ENCODE measurements at places on chromosomes 12 and 14. TPM values are rescaled to one million over a fixed set of nuclear protein-coding genes. Genes with fewer than 3 reads are reported as not detected.

DNA sequence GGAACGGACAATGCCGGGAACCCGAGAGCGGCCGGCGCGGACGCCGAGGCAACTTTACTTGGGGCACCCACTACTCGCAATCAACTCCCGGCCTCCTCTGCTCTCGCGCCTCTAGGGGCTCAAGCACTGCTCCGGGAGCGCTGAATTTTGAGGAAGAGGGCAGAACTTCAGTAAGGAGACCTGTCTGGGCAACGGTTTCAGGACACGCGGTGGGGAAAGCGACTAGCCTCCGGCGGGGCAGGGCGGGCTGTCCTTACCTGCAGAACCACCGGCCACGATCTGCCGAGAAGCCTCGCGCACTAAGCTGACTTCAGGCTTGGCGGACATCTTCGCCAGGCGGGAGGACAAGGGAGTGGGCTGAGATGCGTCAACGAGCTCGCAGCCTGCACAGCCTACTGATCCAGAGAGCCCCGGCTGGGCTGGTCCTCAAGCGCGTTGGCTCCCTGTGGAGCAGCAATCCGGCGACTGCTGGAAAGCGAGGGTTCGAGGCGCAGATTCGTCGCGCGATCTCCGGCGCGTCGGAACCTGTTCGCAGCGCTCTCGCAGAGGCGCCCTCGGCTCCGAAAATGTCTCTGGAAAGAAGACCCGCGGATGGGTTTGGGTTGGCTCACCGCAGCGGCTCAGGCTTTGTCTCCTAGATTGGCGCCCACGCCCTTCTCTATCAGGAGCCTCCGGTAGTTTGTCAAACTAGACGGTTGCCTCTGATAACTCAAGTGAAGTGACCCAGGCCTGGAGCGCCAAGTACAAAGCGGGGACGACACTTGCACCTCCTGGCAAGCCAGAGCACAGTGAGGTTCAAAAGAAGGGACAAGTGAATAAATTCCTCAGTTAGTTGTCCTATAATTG is at the start of gene SLC25A21:
SLC25A21 (minus strand) TSS at position 583 of the 846 bp plus-strand sequence.
- DNase-seq, result peak; percentile 63

GRCh38 chr12:93174048-93174447 is 203.7 kb upstream of the NUDT4 start:
- DNase-seq, result peak; percentile 77

- peak; percentile 32 for DNase-seq
These were observed 214.5 kb downstream of the PAH start for GRCh38 chr12:102702447-102703114.

- DNase-seq, result no peak
These were observed 5.1 kb downstream of the TRMT61A start for GRCh38 chr14:103533999-103534575.

- DNase-seq, result no peak
These were observed 21.4 kb upstream of the RCOR1 start for GRCh38 chr14:102571043-102571442.

GRCh38 chr12:51077930-51078329 is 5.5 kb downstream of the CSRNP2 start:
- DNase-seq, result no peak

DNA sequence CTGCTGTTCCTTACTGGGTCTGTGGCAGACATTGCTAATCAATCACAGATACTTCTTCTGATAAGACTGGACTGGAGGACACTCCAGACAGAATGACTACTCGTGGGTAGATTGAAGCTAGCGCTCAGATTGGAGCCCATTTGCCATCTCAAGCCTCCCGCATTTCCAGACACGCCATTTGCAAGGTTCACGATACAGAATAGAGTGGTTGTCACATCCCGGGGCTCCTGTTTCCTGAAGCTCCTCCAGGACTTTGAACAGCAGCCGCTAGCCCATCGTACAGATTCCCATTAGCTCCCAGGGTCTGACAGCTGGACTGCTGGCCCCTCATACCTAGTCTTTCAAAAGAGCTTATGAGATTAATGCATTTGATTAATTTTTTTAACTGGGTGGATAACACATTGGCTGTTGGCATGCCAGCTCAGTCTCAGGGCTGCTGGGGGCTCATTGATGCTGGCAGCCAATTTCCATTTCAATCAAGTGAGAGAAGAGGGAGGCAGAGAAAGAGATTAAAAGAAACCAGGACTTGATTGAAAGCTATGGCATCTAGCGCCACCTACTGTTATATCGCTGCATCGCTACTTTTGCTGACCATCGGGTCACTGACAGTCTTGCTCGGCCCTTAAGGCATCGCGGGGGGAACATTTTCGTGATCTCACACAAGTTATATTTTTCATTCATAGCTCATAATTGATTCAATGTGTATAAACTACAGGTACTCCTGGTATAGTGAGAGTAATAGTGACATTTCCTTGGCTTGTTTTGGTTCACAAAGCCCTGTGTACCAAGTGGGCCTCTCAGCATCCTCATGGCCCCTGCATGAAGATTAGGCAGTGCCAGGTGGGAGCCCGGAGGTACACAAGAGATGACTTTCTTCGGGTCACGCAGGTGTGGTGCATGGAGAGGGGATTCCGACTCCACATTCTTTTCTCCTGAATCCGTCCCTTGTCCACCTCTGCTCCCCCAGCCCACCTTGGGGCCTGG is 78.6 kb downstream of the CCDC60 start:
- DNase-seq, result peak; percentile 56

GRCh38 chr12:79317179-79317847 is 373.5 kb downstream of the PAWR start:
- DNase-seq, result no peak

GRCh38 chr14:24347134-24347533 is 7.3 kb upstream of the RIPK3 start:
- no peak for DNase-seq

GRCh38 chr12:85996280-85996679 is 122.2 kb downstream of the NTS start:
- DNase-seq, result no peak

DNA sequence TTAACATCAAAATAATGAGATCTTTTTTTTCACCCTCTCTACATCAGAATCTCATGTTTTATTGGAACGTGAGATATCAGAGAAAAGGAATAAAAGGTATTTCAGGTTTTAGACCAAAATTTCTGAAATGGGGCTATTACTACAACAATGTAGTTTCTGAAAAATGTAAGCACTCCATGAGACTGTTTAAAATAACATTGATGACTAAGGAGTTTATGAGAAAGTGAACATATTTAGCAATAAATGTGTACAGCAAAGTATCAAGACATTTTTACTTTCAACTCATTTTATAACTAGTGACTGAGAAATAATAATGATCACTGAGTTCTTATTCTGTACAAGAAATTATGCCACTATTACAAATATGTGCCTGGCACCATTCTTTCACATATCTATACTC is 39.3 kb upstream of the ABCC9 start:
- DNase-seq, result no peak

DNA sequence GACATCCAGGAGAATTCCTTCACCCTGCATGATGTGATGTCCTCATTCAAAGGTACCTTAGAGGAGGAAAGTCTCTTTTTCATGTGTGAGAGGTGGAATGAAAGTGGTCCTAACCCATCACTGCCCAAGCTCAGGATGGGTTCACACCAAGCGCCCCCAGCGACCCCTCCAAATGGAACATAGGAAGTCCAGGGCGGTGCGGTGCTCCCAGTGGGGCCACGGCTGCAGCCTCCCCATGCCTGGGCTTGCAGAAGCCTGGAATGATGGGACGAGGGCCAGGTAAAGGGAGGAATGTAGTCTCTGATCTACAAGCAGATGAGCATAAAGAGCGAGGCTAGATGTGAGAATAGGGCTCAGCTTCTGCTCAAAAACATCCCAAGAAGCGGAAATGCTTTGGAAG is 196.3 kb downstream of the TTC7B start:
- no peak for DNase-seq

GRCh38 chr12:132345126-132345525 is 15.7 kb upstream of the GALNT9 start:
- DNase-seq, result no peak

DNA sequence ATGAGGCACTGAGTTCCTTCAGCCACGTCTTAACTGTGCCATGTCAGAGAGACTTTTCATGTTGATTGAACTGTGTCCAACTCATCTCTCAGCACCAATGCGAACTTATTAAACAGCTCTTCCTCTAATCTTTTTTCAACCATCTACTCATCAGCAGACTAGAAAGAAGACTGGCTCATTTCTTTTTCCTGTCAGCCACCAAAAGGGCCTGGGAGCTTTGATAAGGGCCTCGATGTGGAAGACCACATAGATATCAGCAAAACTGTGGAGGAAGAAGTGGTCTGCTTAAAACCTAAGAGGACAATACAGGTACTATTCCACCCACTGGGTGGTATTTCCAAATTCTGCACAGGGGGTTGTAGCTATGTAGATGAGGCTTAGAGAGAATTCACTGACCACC is 3.6 kb upstream of the PLXNC1 start:
- no peak for DNase-seq

DNA sequence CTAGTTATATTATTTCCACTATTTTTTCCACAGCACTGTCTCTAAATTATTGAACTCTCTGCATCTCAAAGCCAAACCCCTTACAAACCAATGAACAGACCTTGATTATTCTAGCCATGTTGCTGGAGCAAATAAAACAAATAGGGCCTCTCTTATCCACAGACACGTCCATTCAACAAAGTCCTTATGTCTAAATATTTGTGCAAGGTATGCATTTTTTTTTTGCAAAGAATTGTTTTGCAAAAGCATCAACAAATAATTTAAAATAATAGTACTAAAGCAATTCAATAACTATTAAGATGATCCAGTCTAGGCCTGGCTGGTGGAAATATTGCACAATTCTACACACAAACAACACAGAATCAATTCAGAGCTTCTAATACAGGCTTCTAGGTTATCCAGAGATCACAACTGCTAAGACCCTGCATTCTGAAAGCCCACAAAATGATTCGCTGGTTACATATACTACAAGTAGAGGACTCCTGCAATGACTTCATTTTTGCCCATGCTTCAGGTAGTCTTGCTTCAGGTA is 221.0 kb downstream of the SLC25A21 start:
- no peak for DNase-seq

DNA sequence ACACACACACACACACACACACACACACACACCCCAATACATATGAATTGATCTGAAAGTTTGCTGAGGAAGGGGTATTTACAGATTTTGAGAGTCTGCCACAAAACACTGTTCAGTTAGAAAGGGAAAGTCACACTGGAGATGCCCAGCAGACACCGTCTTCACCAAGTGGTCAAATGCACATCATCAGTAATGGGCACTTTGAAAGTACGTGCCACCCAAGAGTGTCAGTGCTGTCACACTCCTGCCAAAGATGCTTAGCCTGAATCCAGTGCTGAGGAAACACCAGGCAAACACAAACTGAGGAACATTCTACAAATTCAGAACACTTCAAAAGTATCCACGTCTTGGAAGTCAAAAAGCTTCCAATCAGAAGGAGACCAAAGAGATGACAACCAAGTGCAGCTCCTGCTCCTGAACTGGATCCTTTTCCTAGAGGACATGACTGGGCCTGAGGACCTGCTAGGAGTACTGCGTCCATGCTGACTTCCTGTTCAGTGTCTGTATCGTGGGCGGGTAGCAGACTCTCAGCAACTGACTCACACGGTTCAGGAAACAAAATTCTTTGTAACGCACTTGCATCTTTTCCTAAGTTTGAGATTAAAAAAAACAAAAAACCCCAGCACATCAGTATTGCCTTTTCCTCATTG is 18.6 kb downstream of the PSMC1 start:
- DNase-seq, result peak; percentile 27

DNA sequence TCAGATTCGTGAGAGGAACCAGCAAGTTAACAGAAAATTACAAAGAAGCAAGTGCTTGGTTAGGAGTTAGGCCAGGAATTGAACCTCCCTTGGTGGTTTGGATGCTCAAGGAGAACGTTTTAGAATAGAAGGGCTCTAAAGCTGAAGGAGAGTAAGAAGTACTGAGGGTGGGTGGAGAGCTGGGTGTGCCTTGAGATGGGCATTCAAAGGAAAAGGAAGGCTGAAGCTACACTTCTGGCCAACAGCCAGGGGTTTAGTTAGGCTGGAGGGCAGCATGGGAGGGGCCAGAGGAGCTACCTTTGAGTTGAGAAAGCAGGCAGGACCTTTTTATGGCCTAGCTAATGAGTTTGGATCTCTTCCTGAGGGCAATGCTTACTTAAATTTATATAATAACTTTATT is 421.2 kb downstream of the CCDC91 start:
- peak; percentile 4 for DNase-seq

DNA sequence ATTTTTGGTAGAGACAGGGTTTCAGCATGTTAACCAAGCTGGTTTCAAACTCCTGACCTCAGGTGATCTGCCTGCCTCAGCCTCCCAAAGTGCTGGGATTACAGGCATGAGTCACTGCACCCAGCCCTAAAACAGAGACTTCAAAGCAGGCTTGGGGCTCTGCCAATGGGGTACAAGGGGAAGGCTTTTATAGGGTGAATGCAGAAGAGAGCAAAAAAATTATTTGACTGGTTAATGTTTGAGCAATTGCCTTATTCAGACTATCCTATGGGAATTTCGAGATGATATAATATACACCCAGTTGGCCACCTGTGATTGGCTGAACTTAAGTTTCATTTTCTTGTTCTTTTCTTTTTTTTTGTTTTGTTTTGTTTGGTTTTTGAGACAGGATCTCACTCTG is 31.5 kb upstream of the ACTN1 start:
- DNase-seq, result no peak

GRCh38 chr14:74649673-74650072 is 37.6 kb upstream of the LTBP2 start:
- DNase-seq, result peak; percentile 12

GRCh38 chr12:106956048-106956578 is 406 bp downstream of the TMEM263 start:
- DNase-seq, result no peak

DNA sequence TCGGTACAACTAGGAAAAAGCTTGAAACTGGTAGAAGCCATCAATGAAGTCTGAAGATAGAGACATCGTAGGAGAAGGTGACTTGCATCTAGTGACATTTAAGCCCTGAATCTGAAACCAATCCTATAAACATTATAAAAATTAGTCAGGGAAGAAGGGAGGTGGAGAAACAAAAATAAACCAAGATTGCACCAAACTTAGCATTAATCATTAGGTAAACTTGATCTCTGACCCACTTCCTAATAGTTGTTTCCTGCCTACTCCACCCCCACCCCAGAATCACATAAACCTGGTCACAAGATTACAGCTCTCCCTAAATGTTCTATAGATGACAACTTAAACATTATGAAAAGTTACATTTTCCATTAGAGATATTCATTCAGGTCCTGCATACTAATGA is 40.4 kb downstream of the TSPAN19 start:
- DNase-seq, result no peak

GRCh38 chr14:104531421-104532190 is 48.0 kb upstream of the C14orf180 start:
- DNase-seq, result no peak

GRCh38 chr12:80936353-80936641 is 1.4 kb downstream of the LIN7A start:
- DNase-seq, result no peak

- DNase-seq, result no peak
These were observed 37.0 kb upstream of the TCL1B start for GRCh38 chr14:95649230-95649629.

Gene TAS2R31
- not detected for total RNA-seq

Gene TAS2R46
- total RNA-seq, result 5.3 TPM

Gene SETD1B
- 1.6 TPM for total RNA-seq

Gene DAO
- not detected for total RNA-seq

Gene CFAP73
- total RNA-seq, result not detected

Gene SYNJ2BP
- total RNA-seq, result 31.3 TPM

Gene TAS2R19
- total RNA-seq, result 11.6 TPM

Gene TGM1
- total RNA-seq, result 0.45 TPM

Gene GALNT9
- total RNA-seq, result 0.35 TPM

Gene RITA1
- total RNA-seq, result 27.1 TPM

Gene IRAK3
- 3.0 TPM for total RNA-seq

Gene PLA2G1B
- total RNA-seq, result not detected

Gene ACSM4
- total RNA-seq, result not detected

Gene CLEC4A
- total RNA-seq, result 0.35 TPM
